Activated CD8-positive, alpha-beta memory T cell treated with anti-CD3 and anti-CD28 coated beads for 48 hours (primary cell): ENCODE measurements at places on chromosomes 6 and 20.
A peak's percentile ranks its signal among the peaks of the same experiment; 100 is the strongest.

DNA sequence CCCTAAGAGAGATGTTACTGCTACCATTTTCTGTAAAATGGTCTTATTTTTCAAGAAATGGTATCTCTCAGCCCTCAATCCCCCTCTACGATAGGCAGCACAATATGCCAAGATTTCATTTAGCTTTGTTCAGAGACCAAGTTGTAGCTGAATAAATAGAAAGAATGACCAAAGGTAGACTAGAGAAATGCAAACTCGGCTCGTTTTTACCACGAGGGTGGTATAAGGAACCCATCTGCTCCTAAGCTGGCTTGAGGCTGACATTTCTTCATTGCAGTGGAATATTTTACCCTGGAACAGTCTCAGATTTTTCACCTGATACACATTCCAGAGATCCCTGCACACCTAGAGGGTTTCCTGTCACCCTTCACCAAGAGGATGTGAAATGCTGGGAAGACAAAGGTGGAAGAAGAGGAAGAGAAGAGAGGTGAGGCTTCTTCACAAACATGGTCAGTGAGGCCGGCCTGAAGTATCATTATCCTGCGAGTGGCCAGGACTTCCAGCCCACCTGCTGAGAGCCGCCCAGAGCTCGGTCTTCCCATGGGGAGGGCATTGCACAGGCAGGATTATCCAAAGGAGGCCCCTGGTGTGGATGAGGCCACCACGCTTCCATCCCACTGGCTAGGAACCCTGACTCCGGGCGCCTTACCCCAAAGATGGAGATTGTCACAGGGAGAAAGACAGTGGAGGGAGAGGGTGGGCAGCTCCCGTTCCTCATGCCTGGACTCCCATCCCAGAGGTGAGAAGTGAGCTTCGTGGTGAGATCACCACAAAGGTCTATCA, 57.1 kb upstream of the AFDN start:
- no peak for DNase-seq

- DNase-seq = no peak
Observed at GRCh38 chr20:59082981-59083380, 40.4 kb upstream of the PRELID3B start.

DNA sequence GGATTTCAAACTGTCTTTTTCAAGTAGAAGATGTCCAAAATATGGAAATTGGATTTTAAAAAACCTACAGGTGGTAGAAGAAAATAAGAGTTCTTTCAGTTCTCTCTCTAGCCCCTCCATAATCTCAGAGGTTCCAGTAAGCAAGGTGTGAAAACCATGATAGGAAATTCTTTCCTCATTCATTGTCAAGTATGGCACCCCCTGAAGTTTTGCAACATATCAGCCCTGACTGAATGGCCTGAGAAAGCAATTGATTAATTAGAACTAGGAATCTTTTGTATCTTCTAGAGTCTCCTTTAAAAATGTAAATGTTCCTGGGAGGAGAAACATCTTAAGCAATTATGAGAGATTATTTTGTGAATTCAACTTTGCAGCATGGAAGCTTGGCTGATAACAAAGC, 198.7 kb upstream of the STXBP5 start:
- no peak for DNase-seq

DNA sequence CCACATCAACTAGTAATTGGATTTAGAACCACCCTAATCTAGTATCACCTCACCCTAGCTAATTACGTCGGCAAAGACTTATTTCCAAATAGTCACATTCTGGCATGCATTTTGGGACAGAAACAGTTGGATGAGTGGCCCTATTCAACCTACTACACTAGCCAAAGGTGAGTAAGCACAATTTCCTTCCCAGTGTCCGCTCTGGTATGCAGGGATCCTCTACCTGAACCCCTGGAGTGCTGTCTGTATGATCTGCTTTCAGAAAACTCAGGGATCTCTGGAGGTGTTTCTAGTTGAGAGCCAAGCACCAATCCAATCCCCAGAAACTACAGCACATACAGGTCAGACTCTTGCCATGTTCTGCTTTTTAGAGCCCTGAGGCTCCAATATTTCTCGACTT, 717.4 kb upstream of the MANEA start:
- DNase-seq = no peak

GRCh38 chr6:16632101-16632500, 129.2 kb downstream of the ATXN1 start:
- DNase-seq = no peak

DNA sequence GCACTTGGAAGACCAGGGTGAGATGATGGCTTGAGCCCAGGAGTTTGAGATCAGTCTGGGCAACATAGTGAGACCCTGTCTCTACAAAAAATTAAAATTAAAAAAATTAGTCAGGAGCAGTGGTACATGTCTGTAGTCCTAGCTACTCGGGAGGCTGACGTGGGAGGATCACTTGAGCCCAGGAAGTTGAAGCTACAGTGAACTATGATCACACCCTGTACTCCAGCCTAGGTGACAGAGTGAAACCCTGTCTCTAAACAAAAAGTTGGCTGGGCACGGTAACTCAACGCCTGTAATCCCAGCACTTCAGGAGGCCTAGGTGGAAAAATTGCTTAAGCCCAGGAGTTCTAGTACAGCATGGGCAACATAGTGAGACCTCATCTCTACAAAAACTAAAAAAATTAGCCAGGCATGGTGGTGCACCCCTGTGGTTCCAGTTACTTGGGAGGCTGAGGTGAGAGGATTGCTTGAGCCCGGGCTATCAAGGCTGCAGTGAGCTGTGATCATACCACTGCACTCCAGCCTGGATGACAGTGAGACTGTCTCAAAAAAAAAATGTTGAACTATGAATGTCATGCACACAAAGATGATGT, 60.8 kb upstream of the MYL9 start:
- DNase-seq = no peak

- no peak for DNase-seq
Observed at GRCh38 chr6:83019741-83020140, 45.9 kb downstream of the UBE3D start.

DNA sequence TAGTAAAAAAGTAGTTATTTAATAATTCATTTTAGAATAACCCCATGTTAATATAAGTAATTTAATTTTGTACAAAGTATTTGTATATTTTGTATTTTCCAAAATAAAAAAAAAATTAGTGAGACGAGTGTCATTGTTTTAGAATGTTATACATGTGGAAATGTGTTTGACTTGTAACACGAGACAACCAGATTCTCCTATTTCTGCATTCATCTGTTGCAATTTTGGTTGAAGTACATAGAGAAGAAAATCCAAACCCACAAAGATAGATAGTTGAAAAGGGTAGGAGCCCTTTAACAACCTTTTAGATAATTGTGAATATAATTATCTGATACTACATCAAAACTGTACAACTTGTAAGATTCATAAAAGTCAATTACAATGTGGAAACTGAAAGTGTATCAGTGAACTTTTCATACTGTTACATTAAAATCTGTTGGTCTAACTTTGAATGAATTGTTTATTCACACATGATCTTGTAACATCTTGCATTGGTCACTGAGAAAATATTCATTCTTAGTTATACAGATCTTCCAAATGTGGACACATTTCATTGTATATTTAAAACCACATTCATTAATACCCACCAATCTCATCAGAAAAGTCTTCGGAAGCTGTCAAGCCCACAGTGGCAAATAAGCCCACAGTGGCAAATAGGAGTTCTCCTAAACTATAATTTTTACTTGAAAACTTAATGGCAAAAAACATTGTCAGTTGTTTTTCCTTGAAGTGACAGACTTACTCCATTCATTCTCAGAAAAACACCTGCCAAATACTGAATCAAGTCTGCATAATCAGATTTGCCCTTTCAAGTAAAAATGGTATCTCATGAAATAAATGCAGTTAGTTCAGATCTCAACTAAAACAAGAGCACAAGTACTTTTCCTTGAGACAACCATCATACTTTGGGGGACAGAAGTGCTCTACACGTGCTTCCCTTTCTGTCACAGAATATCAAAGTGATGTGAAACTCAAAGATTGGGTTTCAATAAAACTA, 52.8 kb downstream of the FKBP5 start:
- DNase-seq = no peak

- DNase-seq = no peak
Observed at GRCh38 chr20:6086868-6087267, 33.0 kb upstream of the LRRN4 start.

- no peak for DNase-seq
Observed at GRCh38 chr20:57047281-57048026, 219.0 kb downstream of the BMP7 start.

DNA sequence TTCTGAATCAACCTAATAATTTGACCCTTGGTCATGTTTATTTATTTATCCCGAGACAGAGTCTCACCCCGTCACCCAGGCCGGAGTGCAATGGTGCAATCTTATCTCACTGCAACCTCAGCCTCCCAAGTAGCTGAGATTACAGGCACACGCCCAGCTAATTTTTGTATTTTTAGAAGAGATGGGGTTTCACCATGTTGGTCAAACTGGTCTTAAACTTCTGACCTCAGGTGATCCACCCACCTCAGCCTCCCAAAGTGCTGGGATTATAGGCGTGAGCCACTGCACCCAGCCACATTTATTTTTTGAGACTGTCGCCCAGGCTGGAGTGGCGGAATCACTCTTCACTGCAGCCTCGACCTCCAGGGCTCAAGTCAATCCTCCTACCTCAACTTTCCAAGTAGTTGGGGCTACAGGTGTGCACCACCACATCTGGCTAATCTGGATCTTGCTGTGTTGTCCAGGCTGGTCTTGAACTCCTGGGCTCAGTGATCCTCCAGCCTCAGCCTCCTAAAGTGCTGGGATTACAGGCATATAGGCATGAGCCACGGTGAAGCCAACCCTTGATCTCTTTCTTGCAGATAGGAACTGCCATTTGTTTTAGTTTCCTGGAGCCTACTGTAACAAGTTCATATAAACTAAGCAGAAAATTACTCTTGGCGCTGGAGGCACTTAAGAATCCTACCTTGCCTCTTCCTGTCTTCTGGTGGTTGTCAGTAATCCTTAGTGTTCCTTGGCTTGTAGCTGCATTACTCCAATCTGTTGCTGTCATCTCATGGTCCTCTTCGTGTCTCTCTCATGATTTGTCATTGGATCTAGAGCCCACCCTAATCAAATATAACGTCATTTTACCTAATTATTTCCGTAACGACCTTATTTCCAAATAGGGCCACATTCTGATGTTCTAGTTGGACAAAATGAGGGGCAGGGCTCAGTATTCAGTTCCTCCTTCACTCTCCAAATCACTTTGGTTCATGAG, 2.3 kb downstream of the RPS18 start:
- DNase-seq = no peak

DNA sequence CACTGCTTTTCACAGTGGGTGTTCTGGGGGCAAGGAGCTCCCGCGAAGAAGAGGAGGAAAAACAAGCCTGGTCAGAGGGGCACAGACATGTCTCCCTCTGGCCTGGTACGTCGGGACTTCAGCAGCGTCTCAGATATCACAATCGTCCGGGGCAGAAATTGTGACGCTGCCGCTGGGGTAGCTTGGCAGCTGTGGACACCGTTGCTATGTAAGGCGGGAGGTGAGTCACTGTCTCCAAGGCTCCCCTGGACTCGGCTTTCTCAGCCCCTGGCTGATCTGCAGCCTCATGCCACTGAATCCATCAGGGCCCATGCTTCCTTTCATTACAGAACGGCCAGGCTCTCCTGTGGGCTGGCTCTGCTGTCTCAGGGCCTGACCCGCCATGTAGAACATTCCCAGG, 98.7 kb downstream of the SULF2 start:
- no peak for DNase-seq

DNA sequence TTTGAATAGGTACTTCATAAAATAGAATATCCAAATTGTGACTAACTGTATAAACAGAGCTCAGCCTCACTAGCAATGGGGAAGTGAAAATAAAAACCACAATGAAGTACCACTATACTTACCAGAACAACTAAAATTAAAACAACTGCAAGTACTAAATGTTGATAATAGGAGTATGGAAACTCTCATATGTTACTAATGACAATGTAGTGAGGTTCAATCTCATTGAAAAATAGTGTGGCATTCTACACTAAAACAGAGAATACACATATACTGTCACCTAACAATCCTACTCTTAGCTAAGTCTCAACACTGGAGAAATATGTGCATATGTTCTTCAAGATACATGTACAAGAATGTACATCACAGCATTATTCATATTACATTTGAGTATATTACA, 132.0 kb upstream of the CARMIL1 start:
- no peak for DNase-seq

DNA sequence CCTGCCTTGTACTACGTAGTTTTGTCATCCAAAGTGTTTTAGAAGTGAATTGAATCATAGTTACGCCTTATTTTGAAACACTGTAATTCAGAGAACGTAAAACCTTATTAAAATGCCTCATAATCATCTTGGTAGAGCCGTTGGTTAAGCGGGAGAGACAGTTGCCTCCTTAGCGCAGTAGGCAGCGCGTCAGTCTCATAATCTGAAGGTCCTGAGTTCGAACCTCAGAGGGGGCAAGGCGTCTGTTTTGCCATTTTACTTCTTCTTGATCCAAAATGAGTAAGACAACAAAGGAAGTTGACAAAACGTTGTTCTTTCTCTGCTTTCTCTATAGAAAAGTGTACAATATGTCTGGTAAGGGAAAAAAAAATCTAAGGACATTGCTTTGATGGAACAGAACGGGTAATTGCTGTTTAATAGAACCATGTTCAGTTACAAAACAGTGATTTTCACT, 20.7 kb upstream of the TRIM27 start:
- peak; percentile 78 for DNase-seq

DNA sequence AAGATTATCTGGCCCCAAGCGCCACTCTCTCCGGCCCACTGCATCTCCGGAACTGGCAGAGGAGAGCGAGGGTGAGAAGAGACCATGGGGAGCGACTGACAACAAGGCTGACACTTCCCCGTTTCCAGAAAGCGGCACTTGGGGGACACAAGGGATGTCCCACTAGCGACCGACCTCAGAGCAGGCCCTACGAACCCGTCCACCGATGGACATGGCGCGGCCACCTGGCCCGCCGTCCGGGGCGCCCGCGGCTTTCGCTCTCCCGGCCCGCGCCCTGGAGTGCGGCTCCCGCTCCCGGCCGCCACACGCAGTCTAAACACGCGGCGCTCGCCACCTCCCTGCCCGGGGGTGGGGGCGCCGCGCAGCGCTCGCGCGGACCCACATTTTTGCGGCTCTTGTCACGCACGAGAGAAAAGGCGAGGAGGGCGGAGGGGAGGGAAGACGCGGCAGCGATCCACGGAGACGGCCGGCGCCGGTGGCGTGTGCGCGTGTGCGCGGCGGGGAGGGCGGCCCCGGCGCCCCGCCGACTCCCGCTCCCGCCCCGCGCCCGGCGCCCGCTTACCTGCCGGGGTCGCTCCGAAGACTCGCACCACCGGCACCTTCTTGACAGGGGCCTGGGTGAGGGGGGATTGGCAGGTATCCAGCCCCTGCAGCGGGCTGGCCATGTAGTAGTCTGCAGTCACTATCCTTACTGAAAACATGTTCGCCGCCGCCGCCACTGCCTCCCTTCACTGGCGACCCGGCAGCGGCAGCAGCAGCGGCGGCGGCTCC, 645 bp downstream of the REV3L start:
- peak; percentile 29 for DNase-seq
